ENCODE measurements at places on chromosomes 2 and 18.
A peak's percentile ranks its signal among the peaks of the same experiment; 100 is the strongest.

GRCh38 chr18:24584813-24585212 is 124.4 kb downstream of the HRH4 start:
- DNase-seq, result no peak

- peak; percentile 61 for DNase-seq
These were observed 697 bp downstream of the KCMF1 start for GRCh38 chr2:84971510-84972206.

- DNase-seq, result no peak
These were observed 678 bp upstream of the UBE2E3 start for GRCh38 chr2:180979749-180980105.

DNA sequence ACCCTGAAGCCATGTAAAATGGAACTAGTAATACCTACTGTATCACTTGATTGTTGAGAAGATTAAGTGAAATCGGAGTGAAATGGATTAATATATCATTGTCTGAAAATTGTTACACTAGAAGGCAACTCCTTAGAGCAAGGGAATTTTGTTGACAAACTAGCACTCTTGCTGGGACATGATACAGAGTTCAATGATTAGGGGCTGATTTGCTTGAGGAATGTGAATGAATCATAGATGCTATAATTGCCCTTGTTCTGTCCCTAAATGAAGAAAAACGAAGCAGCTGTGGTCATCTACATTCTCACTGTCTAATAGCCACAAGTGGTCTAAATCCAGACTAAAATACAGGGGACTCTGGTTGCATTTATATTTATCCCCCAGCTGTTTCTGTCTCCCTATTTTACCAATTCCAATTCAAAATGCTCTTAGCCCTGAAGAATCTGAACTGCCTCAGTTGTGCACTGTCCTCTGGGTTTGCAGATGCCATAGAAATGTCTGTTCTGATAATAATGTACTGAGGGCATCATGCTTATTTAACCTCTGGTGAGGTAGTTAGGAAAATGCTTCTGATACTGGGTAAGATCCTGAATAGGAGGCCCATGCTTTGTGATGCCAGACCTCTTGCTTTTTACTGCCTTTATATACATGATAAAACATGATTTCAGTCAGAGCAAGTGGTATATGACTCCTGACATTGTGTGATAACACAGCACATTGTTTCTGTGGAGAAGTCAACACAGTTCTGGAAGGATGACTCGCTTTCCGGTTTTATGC is 382.1 kb downstream of the NRXN1 start:
- no peak for DNase-seq

GRCh38 chr2:64975232-64975821 is 13.9 kb upstream of the SLC1A4 start:
- no peak for DNase-seq

- DNase-seq, result no peak
These were observed 9.1 kb downstream of the LOXL3 start for GRCh38 chr2:74544634-74545033.

GRCh38 chr2:160429248-160430000 is 64.2 kb downstream of the RBMS1 start:
- peak; percentile 82 for DNase-seq

All from MM.1S (cell line).